ENCODE measurements at places on chromosomes 4 and X.

DNA sequence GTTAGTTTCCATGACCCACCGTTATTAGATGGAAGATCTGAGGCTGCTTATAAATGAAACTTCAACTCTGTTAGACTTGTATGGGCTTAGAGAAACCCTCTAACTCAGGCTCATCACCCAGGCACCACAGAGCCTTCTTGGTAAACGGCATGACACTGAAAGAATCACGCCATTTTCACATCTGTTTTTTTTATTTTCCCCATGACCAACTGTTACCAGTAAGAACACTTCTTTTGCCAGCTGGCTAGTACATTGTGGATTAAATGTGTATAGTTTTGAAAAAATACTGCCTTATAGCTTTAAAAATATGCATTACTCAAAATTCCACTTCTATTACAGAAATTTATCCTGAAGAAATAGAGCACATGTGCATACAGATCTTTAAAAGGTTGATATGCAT lies 48.0 kb upstream of the APELA start:
- DNase-seq: no peak

- peak; percentile 58 for DNase-seq
Measured at GRCh38 chr4:184472614-184473498, 1.5 kb downstream of the IRF2 start.

DNA sequence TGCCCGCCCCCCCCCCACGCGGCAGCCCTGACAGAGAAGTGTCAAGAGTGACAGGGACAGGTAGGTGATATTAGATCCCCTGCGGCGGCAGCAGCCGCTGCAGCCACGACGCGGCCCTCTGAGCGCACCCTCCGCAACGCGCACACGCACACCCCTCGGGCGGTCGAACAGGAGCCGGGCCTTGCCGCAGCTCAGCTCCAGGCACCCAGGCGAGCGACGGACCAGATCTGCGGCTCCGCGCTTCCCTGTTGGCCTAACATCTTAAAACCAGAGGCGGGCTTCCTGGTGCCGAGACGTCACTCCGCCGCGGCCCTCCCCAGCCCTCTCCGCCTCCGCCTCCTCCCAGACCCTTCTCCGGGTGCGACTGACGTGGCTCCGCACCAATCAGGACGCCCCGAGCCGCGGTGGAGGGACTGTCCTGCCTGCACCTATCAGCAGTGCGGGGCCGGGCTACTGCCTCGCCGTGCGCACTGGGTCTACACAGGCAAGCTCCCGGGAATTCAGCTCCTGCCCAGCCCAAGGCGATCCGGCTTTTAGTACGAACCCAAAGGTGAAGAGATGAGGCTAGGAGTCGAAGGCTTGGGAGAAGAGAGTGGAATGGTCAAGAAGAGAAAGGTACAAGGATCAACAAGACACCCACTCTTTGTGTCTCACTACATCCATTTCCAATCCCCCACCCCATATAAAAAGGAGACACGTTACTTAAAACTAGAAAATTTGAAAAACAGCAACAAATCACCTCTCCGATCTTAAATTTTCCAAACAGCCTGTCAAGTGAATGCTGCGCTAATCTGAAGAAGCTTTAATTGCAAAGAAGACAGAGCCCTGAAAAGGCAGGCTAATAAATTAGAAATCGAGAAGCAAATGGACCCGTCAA lies at the start of gene PITX2:
Gene PITX2 (minus strand): TSS at position 237 of the 877 bp plus-strand sequence. CDS start 617 bp downstream, outside the sequence.
- DNase-seq: peak; percentile 29

DNA sequence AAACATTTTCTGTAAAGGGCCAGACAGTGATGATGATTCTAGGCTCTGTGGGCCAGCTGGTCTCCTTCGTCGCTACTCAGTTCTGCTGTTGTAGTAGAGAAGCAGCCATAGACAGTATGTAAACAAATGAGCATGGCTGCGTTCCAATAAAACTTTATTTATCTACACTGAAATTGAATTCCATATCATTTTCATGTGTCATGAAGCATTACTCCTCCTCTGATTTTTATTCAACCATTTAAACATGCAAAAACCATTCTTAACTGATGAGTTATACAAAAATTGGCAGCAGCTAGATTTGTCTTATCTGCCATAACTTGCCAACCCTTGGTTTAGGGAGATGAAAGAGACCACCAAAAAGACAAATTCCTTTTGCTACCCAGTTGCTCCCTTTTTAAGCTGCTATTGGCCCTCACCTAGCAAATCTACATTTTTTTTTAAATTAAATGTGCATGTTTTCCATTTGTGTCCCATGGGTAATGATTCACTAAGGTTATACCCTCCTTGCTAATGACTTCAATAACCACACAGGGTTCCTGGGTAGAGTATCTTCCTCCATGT lies 309.9 kb downstream of the DHX15 start:
- DNase-seq: no peak

- no peak for DNase-seq
Measured at GRCh38 chrX:153521034-153521433, 3.6 kb downstream of the ATP2B3 start.

DNA sequence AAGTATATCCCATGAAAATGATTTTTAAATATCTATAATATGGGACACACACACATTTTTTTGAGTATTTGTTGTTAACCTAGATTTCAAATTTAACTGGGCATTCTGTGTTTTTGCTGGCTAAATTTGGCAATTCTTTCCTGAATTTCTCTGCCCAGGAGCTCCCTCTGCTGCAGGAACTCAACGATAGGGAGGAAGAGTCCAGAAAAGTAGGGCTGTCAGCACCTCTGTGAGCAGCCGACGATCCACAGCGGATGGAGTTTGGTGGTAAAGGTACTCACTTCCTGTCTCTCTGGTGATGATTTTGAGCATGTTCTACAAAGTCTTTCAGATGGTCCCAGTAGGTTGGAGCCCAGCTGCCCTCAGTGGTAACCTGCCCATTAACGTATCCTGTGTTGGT lies 23.1 kb upstream of the TMEM184C start:
- no peak for DNase-seq

- DNase-seq: no peak
Measured at GRCh38 chrX:15358533-15358932, 23.2 kb upstream of the PIGA start.

DNA sequence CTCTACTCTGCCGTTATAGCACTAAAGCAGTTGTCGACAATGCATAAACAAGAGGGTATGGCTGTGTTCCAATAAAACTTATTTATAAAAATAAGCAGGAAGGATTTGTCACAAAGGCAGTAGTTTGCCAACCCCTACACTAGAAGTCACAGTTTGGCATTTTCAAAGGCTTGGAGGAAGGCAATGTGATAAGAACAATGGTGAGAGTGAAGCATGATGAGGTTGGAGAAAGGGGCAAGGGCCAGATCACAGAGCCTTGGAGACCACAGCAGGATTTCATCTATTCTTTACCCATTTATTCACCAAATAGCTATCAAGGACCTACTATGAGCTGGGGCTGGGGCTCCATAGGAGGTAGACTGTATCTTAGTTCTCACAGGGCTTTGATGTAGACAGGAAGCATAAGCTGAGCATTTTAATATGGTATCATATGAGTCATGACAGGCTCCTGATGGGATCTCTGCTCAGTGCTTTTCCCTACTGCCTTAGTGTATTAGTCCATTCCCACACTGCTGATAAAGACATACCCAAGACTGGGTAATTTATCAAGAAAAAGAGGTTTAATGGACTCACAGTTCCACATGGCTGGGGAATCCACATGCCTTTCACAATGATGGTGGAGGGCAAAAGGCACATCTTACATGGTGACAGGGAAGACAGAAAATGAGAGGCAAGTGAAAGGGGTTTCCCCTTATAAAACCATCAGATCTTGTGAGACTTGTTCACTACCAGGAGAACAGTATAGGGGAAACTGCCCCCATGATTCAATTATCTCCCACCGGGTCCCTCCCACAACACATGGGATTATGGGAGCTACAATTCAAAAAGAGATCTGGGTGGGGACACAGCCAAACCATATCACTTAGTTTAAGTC lies 58.9 kb downstream of the PPM1K start:
- no peak for DNase-seq

GRCh38 chr4:112266823-112267222 lies 18.9 kb downstream of the TIFA start:
- no peak for DNase-seq

DNA sequence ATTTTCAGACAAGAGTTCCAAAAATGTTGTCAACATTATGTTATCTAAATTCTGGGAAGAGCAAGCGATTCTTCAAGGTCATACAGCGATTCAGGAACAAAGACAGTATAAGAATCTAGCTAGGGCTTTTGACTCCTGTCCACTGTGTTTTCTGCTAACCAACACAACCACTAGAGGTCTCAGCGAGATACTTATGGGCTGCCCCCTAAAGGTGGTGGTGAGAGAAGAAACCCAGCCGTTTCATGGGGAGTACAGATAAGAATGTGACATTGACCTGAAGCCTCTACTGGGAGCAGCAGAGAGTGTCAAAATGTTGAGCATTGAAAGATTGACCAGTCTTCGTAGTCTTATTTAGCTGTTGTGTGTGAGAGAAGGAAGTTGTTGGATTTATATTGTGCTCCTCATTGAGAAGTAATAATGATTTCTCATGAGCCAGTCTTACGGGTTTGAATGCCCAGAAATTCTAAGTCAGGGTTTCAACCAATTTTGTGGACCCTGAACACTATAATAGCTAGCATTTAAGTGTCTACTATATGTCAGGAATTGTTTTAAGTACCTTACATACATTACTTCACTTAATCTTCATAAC lies 168.3 kb downstream of the SPRY1 start:
- DNase-seq: peak; percentile 29

All from activated naive CD4-positive, alpha-beta T cell treated with Interleukin-2 at 50 U/mL for 16 hours (primary cell).